ENCODE measurements at places on chromosomes 6 and 20.

DNA sequence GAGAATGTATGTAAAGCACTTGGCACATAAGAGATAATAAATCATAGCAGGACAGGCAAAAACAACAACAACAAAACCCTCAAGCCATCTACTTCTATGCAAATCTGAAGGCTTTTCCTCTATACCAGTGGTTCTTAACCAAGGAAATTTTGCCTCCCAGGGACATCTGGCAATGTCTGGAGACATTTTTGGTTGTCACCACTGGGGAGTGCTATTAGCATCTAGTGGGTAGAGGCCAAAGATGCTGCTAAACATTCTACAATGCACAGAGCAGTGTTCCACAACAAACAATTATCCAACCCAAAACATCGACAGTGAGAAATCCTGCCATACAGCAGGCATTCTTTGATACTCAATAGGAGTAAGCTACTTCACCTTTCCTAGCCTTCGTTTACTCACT is 28.2 kb downstream of the NDRG3 start:
- DNase-seq = no peak

GRCh38 chr20:62376112-62377063 is 9.3 kb upstream of the LAMA5 start:
- no peak for DNase-seq

GRCh38 chr6:34189806-34190503 is 44.1 kb upstream of the GRM4 start:
- DNase-seq = no peak

DNA sequence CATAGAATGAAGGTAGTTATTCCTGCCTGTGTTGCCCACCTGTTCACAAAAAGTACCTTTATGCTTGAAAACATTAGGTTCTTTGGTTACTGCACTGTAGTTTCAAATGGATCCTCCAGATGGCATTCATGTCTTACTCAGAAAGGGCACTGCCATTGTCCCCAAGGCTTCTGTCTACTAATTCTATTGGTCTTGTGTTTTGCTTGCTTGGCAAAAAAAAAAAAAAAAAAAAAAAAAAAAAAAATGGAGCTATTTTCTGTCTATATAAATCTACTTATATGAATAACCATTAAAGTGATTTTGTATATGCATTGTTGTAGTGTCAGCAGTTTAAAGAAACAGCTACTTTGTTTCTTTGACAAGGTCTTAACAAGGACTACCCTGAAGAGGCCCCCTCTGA is 12.7 kb upstream of the EFHC1 start:
- no peak for DNase-seq

- no peak for DNase-seq
Measured at GRCh38 chr6:119328892-119329793, 20.4 kb downstream of the MAN1A1 start.

DNA sequence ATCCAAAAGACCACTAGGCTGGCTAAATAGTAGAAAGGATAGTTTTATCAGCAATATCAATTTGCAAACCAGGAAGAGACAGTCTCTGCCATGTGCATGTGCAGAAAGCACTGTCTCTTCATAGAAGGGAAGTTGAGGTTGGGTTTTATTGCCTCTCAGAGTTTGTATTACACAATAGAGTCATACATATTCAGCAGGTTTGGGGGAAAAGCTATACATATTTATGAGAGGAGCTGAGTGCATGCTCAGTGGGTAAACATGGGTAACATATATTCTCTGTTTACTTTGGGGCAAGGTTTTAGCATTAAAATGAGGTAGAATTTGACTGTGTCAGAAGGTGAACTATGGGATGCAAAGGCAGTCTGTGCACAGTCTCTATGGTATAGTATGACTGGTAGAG is 14.9 kb downstream of the TMEM170B start:
- no peak for DNase-seq

GRCh38 chr6:43992783-43993644 is 134.2 kb downstream of the MRPL14 start:
- DNase-seq = no peak

- DNase-seq = no peak
Measured at GRCh38 chr6:105886814-105887544, 199.2 kb upstream of the PRDM1 start.

GRCh38 chr6:43800746-43801494 is 30.9 kb downstream of the VEGFA start:
- DNase-seq = no peak

DNA sequence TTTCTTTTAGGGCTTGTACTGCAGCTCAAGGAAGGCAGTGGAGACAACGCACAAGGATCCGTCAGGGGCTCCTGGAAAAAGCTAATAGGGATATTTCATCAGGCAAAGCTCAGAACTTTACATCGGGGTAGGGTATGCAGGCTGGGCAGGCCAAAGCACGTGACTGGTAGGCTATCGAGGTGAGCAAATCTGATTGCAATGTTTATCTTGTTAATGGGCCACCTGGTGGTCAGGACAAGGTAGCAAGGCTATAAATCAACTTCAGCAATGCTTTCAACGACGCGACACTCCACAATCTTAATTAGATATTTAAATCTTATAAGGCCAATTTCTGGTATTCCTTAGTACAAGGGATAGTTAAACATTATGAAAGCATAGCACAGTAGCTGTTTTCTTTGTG is 1302.8 kb upstream of the EYS start:
- DNase-seq = no peak

All from esophagus squamous epithelium (tissue), 5 donors.